ENCODE measurements at places on chromosomes 4 and X.

- DNase-seq = no peak
Measured at GRCh38 chr4:183806341-183806740, 98.8 kb upstream of the STOX2 start.

DNA sequence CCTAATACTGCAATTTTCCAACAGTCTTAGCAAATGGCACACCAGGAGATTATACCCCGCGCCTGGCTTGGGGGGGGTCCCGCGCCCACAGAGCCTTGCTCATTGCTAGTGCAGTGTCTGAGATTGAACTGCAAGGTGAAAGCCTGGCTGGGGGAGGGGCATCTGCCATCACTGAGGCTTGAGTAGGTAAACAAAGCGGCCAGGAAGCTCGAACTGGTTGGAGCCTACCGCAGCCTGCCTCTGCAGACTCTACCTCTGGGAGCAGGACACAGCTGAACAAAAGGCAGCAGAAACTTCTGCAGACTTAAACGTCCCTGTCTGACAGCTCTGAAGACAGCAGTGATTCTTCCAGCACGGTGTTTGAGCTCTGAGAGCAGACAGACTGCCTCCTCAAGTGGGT, 172.8 kb upstream of the NAP1L5 start:
- no peak for DNase-seq

- DNase-seq = no peak
Measured at GRCh38 chr4:52164116-52164515, 113.0 kb downstream of the SPATA18 start.

GRCh38 chrX:16039363-16039762, 84.0 kb upstream of the GRPR start:
- DNase-seq = no peak

GRCh38 chrX:39613482-39613995, 484.2 kb downstream of the BCOR start:
- no peak for DNase-seq

- no peak for DNase-seq
Measured at GRCh38 chr4:60683973-60684372, 516.2 kb upstream of the ADGRL3 start.

DNA sequence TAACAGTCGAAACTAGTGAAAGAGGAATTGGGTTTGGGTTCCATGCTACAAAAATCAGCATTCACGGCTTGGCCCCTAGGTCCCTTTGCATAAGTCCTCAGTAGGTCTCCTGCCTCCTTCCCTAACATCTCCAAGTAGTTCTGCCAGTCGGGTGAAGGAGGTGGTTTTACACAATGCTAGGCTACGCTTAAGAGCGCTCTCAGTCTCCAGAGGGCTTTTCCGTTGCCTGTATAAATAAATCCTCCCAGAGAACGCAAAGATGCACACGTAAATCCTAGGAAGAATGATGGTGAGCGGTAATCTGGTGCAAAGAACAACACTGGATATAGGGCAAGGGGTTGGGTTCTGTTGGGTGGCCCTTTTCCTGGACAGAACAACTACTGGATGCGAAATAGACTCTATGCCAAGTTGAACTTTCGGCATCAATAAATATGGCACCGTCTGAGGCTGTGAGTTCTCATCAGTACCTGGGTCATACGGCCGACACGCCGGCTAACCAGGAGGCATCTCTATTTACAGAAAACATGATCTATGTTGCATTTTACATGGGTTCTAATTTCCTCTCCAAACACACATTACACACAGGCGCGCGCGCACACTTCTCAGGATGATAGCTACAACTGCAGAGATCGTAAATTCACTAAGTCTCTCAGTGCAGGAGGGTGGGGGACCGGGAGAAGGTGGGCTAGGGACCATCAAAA, 1.3 kb downstream of the CAMK2D start:
- DNase-seq = peak; percentile 22

DNA sequence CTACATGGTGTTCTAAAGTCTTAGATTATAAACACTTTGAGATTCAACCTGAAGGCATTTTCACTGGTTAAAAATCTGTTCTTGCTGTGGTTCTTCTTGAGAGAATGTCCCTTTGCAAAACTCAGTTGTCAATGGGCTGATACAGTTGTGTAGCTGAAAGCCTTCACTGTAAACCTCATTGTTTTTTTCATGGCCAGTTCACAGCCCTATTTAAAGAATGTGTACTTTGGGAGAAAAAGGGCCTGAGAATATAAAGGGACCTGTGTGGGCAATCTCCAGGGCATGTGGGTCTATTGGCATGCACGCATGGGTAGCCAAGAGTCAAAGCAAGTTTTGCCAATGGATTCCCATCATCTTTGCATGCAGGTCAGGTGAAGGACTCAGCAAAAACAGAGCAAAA, 7.8 kb upstream of the MAP7D3 start:
- DNase-seq = no peak

DNA sequence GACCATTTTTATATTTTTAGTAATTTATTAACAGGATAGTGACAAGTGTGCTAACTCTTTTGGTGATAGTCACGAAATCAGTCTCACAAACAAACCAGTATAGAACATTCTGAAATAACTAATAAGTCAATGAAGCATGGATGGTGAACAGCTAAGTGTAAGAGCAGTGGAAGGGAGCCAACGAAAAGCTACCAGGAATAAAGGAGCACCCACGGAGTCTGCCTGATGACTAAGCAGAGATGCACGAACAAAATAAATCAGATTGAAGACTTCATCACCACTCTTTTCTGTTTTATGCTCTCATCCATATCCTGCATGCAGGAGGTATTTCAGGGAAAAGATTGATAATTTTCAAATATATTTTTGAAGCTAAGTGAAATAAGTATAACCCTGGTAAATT, 891.1 kb upstream of the HS3ST1 start:
- no peak for DNase-seq

DNA sequence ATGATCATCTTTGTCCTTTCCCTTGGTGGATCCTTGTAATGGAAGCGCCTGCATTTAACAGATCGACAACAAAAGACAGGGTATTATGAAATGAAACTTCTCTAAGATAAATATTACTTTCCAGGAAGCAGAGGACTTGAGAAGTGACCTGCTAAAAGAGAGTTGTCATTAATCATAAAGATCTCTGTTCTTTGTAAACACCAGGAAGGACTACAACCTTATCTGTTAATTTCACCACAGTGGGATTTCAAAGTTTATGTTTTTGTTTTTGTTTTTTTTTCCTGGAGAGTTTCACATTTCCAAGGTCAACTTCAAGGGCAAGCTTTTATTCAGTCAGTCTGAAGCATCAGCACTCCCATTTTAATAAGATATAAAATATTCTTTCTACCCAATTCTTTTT, 170.9 kb downstream of the RCHY1 start:
- no peak for DNase-seq

DNA sequence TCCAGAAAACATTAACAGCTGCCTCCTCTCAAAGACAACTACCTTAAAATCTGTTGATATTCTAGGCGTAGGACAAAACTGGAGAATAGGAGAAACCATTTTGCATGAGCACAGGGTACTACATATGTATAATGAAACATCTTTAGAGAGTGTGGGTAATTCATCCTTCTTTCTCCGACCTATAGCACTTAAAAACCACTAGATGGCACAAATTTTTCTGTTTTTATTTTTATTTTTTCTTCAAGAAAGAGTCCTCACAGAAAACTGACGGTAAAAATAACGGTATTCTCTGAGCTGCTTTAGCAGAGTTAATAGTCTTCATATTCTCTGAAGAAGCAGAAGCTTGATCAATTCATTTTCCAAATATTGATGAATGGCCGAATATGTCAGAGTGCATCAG, 14.6 kb downstream of the SMIM31 start:
- DNase-seq = no peak

- DNase-seq = no peak
Measured at GRCh38 chr4:145614233-145614610, 5.0 kb upstream of the MMAA start.

- DNase-seq = no peak
Measured at GRCh38 chr4:121728066-121728465, 31.3 kb upstream of the ANXA5 start.

GRCh38 chr4:94489098-94489497, 37.4 kb downstream of the PDLIM5 start:
- DNase-seq = no peak

GRCh38 chr4:13309751-13310150, 174.4 kb downstream of the RAB28 start:
- DNase-seq = no peak

- no peak for DNase-seq
Measured at GRCh38 chrX:65920620-65921019, 119.3 kb downstream of the VSIG4 start.

GRCh38 chr4:5710065-5710960, 688 bp upstream of the EVC start:
- DNase-seq = no peak

- no peak for DNase-seq
Measured at GRCh38 chrX:3485727-3486126, 139.3 kb upstream of the MXRA5 start.

DNA sequence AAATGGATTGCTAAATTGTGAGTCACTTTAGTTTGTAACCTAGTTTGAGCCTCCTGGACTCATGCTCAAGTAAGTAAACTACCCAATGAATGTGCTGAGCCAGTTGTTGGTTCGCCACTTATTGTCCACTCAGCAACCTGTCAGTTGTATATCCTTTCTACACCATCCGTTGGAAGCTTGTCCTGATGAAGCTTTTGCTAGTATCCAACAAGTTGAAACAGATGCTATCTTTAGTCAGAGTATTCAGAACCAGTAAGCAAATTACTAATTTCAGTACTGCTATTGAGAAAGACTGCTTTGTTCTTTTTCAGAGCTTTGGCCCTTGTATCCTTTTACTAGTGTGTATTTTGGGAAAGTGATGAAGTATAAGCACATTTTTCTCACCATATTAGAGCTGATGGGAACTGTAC, 4.3 kb upstream of the NAA15 start:
- DNase-seq = no peak

- DNase-seq = no peak
Measured at GRCh38 chrX:56343219-56343618, 111.1 kb downstream of the KLF8 start.

DNA sequence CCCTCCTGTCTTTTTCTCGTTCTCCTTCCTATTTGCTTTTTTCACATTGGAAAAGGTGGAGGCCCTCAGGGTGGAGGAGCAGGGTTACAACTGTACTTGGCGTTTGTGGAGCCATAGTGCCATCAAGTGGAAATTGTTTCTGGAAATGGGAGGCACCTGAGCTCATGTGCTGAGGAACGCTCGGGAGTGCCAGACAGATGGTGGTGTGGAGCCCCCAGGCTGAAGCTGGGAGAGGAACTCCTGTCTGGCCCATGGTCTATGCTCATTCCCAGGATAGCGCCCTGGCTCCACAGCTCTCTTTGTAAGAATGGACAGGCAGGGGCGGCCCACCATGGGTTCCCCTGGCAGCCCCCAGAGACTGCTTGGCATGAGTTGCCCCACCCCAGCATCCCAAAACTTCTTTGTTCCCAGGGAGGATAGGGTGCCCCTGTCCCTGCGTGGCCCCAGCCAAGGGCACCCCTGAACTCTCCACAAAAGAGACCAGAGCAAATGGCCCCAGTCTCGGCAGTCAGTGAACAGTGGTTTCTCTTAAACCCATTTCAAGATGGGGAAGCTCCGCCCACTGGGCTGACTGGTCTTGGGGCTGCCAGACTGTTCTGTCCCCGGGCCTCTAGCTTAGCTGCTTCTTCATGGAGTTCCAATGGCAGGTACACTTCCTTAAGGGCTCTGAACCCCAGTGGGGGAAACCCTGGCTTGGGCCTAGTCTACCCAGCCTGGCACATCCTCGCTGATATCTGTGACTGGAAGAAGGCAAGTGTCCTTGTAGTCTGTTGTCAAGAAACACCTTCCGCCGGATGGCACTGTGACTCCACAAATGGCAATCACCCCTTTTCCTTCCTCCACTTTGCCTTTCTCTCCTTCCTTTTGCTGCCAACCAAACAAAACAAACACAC, 70.1 kb downstream of the NBDY start:
- no peak for DNase-seq

DNA sequence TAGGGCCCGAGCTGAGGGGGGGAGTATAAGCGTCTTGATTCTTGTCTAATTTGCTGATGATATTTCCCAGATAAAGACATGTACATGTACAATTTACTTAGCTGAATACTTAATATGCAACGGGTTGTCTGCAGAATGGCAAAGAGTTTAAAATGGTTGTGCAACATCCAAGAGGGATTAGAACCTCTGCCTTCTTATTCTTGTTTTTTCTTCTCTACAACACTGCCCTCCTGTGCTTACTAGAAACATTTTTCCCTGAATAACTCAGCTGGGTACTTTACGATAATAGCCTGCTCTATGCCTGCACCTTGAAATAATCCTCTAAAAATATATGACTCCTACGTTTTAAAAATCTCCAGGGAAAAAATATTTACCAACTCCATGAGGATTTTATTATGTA, 41.8 kb downstream of the INTS12 start:
- no peak for DNase-seq

GRCh38 chr4:173446416-173446815, 47.5 kb upstream of the SCRG1 start:
- DNase-seq = no peak

GRCh38 chr4:142404191-142404611, 441.9 kb downstream of the INPP4B start:
- no peak for DNase-seq

DNA sequence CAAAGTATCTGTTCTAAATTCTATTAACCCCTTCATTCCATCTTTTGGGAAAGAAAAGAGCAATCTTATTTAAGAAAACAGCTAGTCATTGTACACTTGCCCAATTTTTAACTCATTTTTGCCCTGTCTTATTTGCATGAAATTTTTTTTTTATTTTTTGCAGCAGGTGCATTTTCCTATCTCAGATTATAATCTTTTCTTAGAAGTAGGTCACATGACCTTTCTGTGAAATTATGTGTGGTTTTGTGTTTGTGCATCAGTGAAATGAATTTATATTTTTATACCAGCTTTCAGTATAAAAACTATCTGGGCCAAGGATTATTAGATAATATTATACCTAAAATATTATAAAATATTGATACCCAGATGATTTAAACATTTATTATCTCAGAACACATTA, 145.6 kb downstream of the INPP4B start:
- DNase-seq = no peak

- no peak for DNase-seq
Measured at GRCh38 chr4:150078041-150078578, at the start of gene DCLK2. DCLK2 (plus strand) TSS chr4:150078445; CDS start chr4:150079028, 583 bp downstream.

DNA sequence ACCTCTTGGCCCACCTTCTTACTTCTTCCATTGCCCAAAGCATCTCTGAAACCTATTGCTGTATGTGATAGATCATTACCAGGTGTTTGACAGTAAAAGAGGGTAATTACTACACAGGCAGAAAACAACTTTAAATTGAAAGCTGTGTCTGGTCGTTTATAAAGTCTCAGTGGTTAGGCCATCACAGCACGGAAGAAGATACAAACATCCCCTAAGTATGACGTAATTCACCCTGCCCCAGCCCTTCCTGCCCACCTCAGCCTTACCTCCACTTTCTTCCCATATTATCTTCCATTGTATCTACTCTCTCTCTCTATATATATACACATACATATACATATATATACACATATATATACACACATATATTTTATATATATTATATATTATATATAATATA, 805.8 kb upstream of the PABPC4L start:
- DNase-seq = no peak

GRCh38 chrX:110219920-110220319, 98.0 kb downstream of the AMMECR1 start:
- no peak for DNase-seq

GRCh38 chr4:26478330-26478729, 12.0 kb downstream of the CCKAR start:
- DNase-seq = no peak
